AG04450 (cell line): ENCODE measurements at places on chromosomes 5 and 9. TPM values are rescaled to one million over a fixed set of nuclear protein-coding genes. Genes with fewer than 3 reads are reported as not detected.

- DNase-seq: no peak
These were observed 602.4 kb upstream of the CLINT1 start for GRCh38 chr5:158461240-158461854.

GRCh38 chr5:108703313-108703712, 44.4 kb upstream of the FER start:
- DNase-seq: no peak

DNA sequence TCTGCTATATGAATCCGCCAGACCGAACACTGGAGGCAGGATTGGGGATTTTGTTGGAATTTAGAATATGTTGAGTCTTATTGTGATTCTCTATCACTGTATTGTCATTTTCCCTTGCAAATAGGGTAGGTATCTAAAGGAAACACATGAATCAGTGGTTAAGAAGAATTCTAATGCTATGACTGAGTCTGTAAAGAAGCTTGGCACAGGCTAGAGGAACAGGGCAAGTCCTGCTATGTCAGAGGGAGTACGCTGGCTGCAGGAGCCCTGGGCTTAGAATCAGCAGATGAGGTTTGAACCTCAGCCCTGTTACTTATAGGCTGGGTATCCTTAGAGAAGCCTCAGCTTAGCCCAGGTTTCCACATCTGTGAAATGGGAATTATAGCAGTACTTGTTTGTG, 198.1 kb downstream of the NR3C1 start:
- DNase-seq: peak; percentile 68

DNA sequence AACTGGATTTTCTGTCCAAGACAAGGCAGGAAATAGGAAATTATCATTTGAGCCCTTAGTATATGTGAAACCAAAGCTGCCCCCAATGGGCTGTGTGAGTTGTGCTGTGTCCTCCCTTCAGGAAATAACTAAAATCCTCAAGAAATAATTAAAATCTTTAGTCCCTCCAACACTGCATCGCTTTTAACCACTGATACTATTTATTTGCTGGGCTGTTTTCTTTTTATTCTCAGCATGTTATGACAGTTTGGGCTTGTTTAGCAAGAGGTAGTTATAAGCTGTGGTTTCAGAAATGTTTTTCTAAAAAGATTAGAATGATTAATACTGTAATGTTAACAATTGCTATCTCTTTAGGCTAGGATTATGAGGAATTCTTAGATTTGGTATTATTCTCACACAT, 187.0 kb upstream of the KCNN2 start:
- no peak for DNase-seq

Gene CD74
- 2.9 and 4.9 TPM in 2 replicates for polyA plus RNA-seq

DNA sequence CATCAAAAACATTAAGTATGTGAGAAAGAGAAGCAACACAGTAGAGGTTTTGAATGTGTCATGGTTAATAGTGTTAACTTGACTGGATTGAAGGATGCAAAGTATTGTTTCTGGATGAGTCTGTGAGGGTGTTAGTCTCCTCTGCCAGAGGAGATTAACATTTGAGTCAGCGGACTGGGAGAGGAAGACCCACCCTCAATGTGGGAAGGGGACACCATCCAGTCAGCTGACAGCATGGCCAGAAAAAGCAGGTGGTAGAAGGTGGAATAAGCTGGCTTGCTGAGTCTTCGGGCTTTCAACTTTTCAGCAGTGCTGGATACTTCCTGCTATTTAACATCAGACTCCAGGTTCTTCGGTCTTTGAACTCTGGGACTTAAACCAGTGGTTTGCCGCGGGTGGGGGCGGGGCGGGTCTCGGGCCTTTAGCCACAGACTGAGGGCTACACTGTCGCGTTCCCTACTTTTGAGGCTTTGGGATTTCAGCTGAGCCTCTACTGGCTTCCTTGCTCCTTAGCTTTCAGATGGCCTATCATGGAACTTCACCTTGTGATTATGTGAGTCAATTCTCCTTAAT, 309.9 kb upstream of the ST8SIA4 start:
- DNase-seq: no peak

Gene LMX1B
- not detected in 2 replicates for polyA plus RNA-seq

- DNase-seq: no peak
These were observed 55.4 kb downstream of the FXN start for GRCh38 chr9:69090946-69091345.

Gene ADGRD2
- not detected in 2 replicates for polyA plus RNA-seq

Gene ACER2
- polyA plus RNA-seq: 1.6 and 2.3 TPM in 2 replicates

Gene FLT4
- polyA plus RNA-seq: not detected in 2 replicates

- DNase-seq: no peak
These were observed 25.1 kb downstream of the NANS start for GRCh38 chr9:98081477-98082219.

Gene CSF1R
- polyA plus RNA-seq: 0.09 and 0.12 TPM in 2 replicates

DNA sequence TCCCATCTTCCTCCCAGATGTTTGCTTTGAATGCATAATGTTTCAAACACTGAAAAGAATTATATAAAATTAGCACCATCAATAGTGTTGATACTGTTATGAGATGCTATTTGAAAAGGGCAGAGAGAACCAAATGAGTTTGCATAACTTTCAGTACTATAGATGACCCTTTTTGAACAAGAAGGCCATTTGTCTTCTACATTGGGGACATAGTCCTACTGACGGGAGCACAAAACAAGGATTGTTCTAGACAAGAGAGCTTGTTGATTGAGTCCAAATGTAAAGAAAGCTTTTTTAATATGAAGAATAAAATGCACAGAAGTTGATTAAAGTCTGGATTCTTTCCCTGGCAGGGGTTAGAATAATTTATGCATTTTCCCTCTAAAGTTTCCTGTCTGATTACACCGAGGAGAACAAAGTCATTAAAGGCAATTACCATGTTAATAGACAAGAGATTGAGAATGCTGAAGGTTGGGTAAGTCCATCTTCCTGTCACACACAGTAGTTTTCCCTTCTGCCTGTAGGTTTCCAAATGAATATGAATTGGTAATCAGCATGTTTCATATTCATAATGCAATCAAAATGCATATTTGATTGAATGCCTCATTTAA, 32.8 kb upstream of the ADCY2 start:
- DNase-seq: no peak

DNA sequence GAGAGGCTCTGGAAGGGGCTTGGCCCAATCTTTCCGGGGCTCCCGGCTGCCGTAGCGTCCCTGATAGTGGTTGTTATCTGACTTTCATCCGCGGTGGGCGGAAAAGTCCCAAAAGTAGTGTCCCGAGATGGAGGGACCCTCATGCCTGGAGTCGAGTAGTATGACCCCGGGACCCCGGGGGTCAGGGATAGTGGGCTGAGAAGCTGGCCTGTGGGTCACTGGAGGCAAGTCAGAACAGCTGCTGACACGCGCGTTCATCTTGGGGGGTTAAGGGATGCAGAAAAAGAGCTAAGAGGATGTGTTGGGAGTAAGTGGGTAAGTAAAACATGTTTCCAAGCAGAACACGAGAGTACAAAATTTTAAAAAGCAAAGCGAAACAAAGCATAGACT, 123.4 kb downstream of the TMEM161B start:
- no peak for DNase-seq

Gene IFNA8
- polyA plus RNA-seq: not detected in 2 replicates

GRCh38 chr5:120873083-120873482, 409.0 kb downstream of the PRR16 start:
- DNase-seq: no peak

Gene GDNF
- polyA plus RNA-seq: 2.2 and 2.8 TPM in 2 replicates

DNA sequence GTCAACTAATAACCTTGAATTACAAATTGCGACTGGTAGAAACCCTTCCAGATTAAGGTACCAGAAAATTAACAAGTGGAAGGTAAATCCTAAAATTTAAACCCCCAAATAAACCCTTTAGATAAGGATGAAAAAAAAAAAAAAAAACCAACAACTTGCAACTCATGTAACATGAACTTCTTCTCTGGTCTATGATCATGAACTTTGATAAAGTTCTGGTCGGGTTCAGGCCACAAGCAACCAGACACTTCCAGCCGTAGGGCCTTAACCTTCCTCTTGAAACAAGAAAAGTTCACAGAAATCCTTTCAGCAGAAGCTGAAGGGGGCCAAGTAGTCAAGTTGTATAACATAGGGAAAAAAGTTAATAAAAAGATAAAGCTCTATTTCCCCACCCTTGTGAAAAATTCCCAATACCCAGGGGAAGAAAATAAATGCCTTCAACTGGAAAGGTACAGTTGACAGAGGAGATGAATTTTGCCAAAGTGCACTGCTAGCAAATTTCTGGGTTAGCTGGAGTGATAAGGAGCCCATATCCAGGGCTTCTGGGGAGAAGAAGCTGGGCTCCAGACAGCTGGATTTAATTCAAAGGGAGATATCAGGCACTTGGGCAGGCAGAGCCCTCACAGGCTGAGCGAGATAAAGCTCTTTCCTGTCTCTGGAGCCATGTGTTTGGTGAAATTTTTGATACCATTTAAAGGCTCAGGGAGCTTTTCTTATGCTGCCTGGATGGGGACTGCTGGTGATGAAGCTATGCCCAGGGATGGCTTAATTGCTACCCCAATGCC, 234.2 kb upstream of the PANK3 start:
- no peak for DNase-seq

DNA sequence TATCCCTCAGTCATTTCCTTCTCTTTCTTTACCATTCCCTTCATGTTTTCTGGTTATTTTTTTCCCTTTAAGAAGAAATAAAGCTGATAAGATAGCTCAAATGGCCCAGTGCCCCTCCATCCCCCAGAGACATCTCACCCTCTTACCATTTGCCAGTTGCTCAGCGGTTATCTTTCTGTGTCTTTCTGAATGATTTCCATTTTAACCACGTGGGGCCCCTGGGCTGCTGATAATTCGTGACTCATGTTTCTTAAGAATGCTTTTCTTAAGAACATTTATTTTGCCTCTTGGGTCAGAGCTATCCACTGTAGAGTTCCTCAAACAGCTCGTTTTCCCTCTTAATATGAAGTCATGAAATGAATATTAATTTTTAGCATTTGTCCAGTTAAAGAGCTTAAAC, 147.8 kb downstream of the MAST4 start:
- DNase-seq: no peak

GRCh38 chr9:104864675-104865104, 63.3 kb downstream of the ABCA1 start:
- peak; percentile 88 for DNase-seq

DNA sequence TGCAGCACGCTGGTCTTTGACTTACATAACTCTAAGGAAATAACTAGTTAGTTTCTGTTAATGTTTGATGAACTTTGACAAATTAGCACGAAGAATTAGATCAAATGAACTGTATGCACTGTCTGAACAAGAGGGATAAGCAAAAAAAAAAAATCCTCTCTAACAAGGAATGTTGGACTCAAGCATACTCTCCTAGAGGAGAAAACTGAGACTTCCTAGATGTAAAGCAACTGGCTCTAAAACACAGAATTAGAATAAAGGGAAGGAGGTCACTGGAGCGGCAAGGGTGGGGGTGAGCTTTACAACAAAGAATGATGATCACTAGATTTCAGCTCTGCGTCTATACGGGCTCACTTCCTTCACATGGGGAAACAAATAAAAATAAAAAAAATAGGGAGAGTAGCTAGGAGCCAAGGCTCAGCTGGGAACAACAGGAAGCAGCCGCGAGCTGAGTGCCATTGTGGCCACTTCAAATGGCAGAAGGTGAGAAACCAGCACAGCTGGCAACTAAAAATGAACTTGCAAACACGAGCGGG, 48.7 kb upstream of the CEMIP2 start:
- DNase-seq: no peak

- no peak for DNase-seq
These were observed 209.9 kb upstream of the VLDLR start for GRCh38 chr9:2411459-2412215.

Gene RGS3
- 41.0 and 50.1 TPM in 2 replicates for polyA plus RNA-seq

Gene IL5
- polyA plus RNA-seq: not detected in 2 replicates

Gene TMEM171
- 10.6 and 10.9 TPM in 2 replicates for polyA plus RNA-seq

GRCh38 chr9:35172878-35173277, 11.1 kb downstream of the UNC13B start:
- no peak for DNase-seq

Gene CXXC5
- polyA plus RNA-seq: 21.3 and 21.5 TPM in 2 replicates

DNA sequence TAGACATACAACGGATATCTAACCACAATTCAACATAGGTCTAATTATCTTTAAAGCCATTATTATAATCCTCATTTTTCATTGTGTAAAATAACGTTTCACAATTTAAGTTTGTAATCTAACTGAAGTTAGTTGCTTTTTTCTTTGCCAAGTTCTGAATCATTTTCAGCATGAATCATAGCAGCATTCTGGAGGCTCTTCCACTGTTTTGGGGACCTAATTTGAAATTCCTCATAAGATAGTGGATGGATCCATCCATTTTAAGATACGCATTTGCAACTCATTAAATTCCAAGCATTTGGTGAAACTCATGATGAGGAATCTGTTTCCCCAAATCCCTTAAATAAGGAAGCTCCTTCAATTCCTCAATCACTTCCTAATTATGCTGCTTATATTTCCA, 447.1 kb upstream of the CDH10 start:
- no peak for DNase-seq

Gene MXD3
- 2.8 and 2.9 TPM in 2 replicates for polyA plus RNA-seq

DNA sequence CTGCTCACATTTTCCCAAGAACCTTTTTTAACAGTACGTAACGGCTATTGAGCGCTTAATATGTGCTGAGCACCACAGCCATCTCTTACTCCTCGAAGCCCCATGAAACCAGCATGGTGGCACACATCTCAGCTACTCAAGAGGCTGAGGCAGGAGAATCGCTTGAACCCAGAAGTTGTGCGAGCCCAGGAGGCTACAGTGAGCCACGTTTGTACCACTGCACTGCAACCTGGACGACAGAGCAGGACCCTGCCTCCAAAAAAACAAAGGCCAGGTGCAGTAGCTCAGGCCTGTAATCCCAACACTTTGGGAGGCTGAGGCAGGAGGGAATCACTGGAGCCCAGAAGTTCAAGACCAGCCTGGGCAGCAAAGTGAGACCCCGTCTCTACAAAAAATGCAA, 28.2 kb downstream of the AQP7 start:
- DNase-seq: no peak

Gene MYO10
- 37.0 and 56.1 TPM in 2 replicates for polyA plus RNA-seq

Gene N4BP3
- 0.29 and 0.30 TPM in 2 replicates for polyA plus RNA-seq

DNA sequence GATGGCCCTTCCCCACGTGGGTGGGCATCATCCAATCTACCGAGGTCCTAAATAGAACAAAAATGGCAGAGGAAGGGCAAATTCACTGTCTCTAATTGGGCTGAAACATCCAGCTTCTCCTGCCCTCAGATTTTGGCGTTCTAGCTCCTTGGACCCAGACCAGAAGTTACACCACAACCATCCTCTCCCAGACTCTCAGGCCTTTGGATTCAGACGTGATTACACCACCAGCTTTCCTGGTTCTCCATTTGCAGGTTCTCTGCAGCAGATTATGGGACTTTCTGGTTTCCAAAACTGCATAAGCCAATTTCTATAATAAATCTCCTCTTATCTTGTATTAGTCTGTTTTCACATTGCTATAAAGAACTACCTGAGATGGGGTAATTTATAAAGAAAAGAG, 73.6 kb upstream of the STARD4 start:
- no peak for DNase-seq

GRCh38 chr5:69484891-69485290, 7.7 kb upstream of the OCLN start:
- no peak for DNase-seq

GRCh38 chr5:14523243-14524034, 58.2 kb upstream of the OTULINL start:
- no peak for DNase-seq

- peak; percentile 84 for DNase-seq
These were observed 28.0 kb upstream of the DAP start for GRCh38 chr5:10789021-10789420.

- no peak for DNase-seq
These were observed 59.7 kb upstream of the ANKRD33B start for GRCh38 chr5:10503997-10504793.

GRCh38 chr9:130234340-130235260, 31.0 kb upstream of the HMCN2 start:
- DNase-seq: no peak
